ENCODE measurements at places on chromosomes 7 and 10. TPM values are rescaled to one million over a fixed set of nuclear protein-coding genes. Genes with fewer than 3 reads are reported as not detected.

- DNase-seq = no peak
Measured at GRCh38 chr10:70992436-70992835, 104.1 kb upstream of the PCBD1 start.

DNA sequence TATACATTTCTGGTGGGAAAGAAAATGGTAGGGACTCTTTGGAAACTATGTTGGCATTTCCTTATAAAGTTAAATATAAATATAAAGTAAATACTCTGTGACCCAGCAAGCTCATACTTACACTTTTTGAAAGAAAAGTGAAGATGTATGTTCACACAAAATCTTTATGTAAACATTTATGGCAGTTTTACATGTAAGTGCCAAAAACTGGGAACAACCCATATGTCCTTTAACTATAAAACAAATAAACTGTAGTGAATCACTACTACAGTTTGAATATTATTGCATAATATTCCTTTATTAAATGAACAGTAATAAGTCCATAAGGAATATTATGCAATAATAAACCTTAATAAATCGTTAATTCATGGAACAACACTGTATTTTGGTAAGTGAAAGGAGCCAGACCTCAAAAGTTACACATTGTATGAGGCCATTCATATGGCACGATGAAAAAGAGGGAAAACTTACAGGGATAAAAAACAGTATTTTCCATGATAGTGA is 1660.3 kb upstream of the LRRTM3 start:
- DNase-seq = no peak

- DNase-seq = no peak
Measured at GRCh38 chr7:17136126-17136525, 162.3 kb upstream of the AHR start.

GRCh38 chr7:76393116-76394031 is 16.1 kb downstream of the SSC4D start:
- peak; percentile 97 for DNase-seq

DNA sequence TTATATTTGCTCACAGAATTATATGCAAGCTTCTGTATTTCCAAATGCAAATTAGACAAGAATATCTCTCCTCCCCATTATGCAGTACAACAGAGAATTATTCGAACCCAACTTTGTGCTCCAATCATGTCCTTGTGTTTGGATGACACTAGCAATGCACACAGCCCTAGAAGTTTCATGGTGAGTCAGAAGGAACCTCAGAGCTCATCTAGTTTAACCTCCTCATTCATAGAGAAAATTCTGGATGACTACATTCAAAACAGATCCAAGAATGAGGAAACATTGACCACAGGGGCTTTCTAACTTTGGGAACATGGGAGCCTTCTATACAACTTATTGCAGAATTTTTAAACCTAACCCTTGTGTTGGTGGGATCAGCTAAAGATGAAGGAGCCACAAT is 12.8 kb upstream of the ARID5B start:
- no peak for DNase-seq

GRCh38 chr7:84196084-84196503 is 1.5 kb upstream of the SEMA3A start:
- no peak for DNase-seq

GRCh38 chr10:54470324-54470631 is 330.8 kb downstream of the PCDH15 start:
- DNase-seq = no peak

GRCh38 chr7:44211126-44211675 is 10.4 kb downstream of the YKT6 start:
- no peak for DNase-seq

DNA sequence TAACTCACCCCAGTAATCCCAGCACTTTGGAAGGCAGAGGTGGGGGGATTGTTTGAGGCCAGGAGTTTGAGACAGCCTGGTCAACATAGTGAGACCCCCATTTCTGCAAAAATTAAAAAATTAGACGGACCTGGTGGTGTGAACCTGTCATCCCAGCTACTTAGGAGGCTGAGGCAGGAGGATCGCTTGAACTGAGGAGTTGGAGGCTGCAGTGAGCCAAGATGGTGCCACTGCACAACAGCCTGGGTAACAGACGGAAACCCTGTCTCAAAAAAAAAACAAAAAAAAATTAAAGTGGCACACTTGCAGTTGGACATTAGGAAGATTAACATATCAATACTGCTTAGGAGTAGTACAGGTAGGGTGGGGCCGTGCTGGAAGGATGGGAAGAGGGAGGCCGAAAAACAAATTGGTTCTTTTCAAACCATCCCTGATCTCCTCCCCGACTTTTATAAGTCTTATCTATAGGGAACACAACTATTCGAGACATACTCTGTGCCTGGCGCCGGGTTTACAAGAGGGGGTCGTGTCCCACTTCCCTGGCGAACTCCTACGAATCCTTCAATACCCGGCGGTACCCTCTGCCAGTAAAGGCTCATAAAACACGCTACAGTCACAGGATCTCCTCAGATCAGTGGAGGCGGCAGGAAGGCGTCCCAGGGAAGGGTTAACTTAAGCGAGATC is 628 bp downstream of the TAF6 start:
- DNase-seq = no peak

DNA sequence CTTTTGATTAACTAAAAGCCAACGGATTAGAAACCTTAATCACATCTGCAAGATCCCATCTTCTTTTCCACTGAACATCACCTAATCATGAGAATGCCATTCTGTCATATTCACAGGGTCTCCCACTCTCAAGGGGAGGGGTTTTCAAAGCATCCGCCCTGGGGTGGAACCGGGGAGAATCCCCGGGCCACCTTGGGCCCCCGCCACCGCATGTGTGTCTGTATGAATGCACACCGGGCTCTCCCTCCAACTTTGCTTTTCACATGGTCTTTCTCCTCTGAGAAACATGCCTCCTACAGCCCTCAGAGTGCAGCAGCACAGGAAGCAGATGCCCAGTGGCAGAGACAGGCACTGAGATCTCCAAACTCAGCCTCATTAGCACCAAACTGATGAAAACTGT is 233.2 kb upstream of the PPP2R2D start:
- no peak for DNase-seq

DNA sequence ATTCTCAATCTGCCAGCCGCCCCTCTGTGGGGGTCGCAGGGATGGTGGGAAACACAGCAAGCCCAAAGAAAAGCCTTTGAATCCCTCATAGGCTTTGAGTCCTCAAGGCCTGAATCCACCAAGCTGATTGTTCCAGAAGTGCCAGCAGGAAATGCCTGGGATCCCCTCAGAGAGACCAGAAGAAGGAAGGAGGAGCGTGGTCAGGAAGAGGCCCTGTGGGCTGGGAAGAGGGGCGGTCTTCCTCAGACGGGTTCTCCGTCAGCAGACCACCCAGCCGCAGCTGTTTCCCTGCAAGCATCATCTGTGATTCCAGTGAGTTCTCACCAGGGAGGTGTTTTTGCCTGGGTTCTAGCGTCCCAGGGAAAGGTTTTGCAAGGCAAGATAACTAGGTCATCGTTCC is 190.0 kb upstream of the KLF6 start:
- no peak for DNase-seq

DNA sequence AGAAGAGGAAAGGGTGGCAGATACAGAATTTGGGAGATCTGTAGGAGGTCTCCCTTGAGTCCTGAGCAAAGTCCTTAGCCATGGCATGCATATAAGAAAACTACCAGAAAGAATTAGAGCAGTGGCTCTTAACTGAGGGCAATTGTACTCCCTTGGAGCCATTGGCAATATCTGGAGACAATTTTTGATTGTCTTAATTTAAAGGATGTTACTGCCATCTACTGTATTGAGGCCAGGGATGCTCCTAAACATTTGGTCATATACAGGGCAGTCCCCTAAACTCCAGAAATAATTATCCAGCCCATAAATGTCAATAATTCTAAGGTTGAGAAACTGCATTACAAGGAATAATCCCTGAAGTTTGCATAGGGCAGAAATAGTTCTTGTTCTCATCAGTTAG is 136.4 kb upstream of the ODAD2 start:
- no peak for DNase-seq

DNA sequence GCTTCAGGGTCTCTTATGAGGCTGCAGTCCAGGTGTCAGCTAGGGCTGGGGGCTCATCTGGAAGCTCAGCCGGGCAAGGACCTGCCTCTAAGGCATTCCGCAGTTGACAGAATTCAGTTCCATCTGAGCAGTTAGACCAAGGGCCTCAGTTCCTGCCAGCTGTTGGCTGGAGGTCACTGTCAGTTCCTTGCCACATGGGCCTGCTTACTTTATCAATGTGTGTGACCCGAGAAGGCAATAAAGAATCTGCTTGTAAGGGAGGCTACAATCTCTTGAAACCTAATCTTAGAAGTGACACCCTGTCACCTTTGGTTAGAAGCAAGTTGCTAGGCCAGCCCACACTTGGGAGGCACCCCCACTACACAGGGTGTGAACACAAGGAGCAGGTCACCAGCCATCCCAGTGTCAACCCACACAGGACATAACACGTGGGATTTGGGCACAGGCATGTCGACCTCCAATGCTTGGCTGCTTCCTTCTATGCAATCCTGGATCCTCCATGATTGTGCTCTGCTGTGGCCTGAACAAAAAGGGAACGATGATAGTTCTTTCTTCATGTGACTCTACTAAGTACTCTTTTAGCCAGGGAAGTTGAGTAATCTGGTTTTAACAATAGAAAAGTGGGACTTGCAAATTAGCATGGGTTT is 41.8 kb downstream of the MTURN start:
- DNase-seq = no peak

GRCh38 chr7:116224492-116225098 is 14.3 kb downstream of the TES start:
- no peak for DNase-seq

DNA sequence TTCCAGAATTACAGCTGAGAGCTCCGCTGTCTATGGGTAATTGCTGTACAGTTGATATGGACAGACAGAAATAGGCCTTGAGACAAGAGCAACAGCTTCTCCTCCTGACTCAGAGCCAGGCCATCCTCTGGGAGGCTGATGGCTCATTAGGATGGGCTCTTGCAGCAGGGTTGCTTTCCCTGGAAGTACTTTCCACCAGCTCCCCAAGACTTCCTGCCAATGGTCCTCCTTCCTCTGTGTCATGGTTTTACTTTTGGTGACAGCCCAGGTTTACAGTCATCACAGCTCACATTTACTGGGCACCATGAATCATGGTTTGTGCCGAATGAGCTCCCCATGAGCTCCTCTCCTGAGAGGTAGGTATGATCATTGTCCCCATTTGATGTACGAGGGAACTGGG is 131.8 kb downstream of the HECW1 start:
- no peak for DNase-seq

- DNase-seq = no peak
Measured at GRCh38 chr7:106424476-106425016, 139.8 kb upstream of the NAMPT start.

SUN1 gene
- 151 TPM for total RNA-seq

CACNB2 gene
- 13.6 TPM for total RNA-seq
